ENCODE measurements at places on chromosomes 6 and 20.
A peak's percentile ranks its signal among the peaks of the same experiment; 100 is the strongest.

GRCh38 chr6:168226061-168226752 is 93.4 kb downstream of the DACT2 start:
- no peak for DNase-seq

GRCh38 chr6:45450831-45451230 is 73.1 kb upstream of the SUPT3H start:
- no peak for DNase-seq

GRCh38 chr20:60869625-60870024 is 382.4 kb upstream of the CDH4 start:
- no peak for DNase-seq

- no peak for DNase-seq
Measured at GRCh38 chr6:39095578-39095977, 19.4 kb downstream of the SAYSD1 start.

GRCh38 chr6:138571585-138572166 is 72.4 kb upstream of the NHSL1 start:
- peak; percentile 24 for DNase-seq

DNA sequence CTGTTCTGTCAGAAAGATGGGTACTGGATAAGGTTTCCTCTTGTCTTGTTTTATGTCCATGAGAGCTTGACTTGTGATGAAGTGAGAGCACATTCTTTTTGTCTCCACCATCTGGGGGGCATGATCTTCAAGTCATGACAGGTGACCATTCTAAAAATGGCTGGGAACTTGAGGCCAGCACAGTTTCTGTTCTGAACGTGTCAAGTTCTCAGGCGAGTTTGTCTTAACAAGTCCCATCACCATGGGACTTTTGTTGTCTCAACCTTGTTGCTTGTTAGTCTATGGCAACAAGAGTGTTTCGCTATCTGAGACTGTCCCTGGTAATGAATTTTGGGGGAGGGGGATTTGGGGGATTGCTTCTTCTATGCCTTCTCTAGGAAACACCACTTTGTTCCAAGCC is 25.6 kb upstream of the ENPP4 start:
- no peak for DNase-seq

- DNase-seq: peak; percentile 73
Measured at GRCh38 chr6:35011096-35012041, 122.3 kb downstream of the ANKS1A start.

DNA sequence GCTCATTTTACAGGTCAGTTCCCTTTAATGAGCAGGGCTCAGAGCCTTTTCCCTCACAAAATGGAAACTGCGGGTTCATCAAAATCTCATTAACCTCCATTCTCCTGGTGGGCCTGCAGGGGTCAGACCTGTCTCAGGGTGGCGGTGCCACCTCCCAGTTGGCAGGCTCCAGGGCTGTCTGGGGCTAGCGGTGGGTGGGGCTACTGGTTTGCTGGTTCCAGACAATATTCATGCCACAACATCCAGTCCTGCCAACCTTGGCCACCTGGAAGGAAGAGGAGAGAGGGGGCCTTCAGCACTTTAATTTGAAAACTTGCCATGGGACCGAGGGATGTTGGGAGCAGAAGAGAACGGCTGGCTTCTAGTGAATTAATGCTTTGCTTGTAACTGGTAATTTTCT is 41.9 kb upstream of the CTNNBL1 start:
- peak; percentile 50 for DNase-seq

GRCh38 chr6:2737885-2738284 is 12.8 kb downstream of the MYLK4 start:
- DNase-seq: no peak

DNA sequence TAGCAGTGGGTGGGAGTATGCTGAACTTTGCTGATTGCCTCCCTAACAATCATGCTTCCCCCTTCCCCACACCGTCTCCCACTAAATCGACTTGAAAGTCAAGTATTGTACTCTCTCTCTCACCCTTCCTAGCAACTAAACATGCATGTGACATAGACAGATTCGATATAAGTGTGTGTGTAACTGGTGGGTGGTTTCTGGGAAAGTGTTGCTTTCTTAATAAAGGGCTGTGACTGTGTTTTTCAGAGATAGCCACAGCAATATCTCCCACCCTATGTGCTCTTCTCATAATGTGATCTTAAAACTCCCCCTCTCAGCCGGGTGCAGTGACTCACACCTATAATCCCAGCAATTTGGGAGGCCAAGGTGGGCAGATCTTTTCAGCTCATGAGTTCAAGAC is 49.3 kb upstream of the E2F3 start:
- no peak for DNase-seq

GRCh38 chr20:63265891-63266515 is 6.6 kb upstream of the ARFGAP1 start:
- DNase-seq: peak; percentile 68

DNA sequence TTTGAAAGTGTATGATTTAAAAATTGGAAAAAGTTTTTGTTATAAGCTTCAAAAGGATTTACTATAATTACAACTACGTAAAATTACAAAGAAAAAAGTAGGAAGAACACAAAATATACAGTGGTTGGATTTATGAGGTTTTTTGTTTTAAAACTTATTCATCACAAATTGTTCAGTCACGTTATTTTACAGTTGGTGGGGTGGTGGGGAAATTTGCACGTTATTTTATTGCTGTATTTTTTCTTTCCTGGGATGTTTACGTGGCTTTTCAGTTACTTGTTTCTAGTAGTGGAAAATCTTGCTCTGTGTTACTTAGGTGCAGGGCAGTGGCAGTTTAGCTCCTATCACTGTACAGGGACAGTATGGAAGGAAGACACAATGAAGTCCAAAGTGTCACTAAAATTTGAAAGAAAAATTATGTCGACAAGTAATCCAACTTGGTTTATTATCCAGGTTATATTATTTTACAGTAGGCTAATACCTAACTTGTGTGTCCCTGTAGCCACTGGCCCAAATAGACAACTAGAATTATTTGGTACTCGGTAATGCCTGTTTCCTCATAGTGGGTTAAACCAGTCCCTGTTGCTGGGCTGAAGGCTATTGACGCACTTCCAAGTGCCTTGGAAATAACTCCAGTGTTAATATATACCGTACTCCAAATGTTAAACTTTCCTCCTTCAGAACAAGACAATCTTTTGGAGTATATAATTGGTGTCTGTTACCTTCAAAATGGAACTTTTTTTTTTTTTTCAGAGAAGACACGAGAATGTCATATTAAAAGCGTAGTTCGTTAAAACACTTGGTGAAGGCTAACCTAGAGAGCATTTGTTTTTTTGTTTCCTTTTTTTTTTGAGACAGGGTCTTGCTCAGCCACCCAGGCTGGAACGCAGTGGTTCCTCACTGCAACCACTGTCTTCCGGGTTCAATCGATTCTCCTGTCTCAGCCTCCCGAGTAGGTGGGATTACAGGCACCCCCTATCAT is 4.6 kb downstream of the JARID2 start:
- DNase-seq: no peak

DNA sequence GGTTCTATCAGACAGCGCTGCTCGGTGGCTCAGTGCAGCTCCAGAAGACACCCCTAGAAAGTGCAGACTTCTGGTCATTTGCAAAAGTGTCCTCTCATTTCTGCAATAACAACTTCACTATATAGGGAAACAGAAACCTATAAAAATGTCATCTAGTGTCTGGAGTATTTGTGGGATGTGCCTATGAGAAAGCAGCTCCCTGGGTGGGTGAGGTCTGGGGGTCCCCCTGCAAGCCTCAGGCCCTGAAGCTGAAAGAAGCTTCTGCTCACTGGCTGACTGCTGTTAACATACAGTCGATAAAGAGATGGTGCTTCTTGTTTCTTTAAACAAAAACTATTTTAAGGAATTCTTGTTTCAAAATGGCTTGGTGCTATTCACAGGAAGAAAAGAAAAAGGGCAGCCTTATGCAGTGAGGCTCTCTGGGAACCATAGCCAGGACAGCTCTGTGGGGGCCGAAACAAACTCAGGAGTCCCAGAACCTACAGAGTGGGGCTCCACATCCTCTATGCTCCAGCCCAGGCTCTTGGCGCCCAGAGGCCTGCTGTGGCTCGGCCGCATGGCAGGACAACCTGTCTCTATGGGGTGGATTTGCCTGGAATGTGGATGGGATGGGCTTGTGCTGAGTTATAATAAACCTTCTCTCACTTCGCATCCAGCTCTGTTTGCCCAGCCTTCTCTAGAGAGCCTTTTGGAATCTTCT is 109.7 kb downstream of the BANF2 start:
- DNase-seq: no peak

- no peak for DNase-seq
Measured at GRCh38 chr6:109194880-109195279, 99.6 kb downstream of the CEP57L1 start.

DNA sequence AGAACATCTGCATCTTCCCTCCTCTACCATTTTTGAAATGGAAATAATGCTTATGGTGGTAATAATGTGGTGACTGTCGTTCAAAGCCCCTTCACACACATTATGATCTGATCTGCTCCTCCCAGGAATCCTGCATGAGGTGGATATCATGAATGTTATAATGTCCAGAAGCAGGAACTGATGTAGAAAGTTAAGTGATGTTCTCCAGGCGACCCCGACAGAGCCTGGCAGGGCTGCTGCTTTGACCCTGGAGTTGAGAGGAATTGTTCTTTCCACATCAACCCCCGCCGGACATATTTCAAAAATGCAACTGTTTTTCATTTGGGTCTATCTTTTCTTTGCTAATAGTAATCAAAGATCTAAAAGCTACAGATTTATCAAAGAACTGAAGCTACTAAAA is 131.6 kb downstream of the GMPR start:
- no peak for DNase-seq

GRCh38 chr6:166423781-166424180 is 41.0 kb upstream of the MPC1 start:
- DNase-seq: no peak

DNA sequence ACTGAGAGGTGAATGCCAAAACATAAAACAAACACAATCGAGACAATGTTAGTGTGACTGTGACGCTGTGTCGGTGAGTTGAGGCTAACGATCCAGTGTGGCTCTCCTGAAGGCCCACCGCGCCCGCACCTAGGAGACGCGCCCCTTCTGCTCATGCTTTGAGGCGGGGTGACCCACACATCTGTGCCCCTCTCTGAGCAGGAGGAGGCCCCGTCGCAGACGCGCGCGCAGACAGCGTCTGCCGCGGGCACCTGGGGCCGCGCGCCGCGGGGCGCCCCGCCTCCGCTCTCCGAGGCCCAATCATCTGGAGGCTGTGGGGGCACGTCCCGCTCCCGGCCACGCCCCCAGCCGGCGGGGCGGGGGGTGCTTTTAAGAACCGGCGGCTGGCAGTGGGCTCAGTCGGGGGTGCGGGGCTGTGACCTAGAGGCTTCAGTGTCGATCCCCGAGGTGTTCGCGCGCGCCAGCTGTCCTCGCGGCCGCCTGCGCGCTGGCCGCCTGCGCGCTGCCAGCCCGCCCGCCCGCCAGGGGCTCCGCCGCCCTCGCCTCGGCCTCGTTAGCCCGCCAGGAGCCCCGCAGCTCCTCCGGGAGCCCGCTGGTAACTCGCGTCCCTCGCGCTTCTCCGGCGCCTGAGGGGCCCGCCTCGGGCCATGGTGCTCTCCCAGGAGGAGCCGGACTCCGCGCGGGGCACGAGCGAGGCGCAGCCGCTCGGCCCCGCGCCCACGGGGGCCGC is at the start of gene SLC16A10:
Gene SLC16A10, plus strand, starts transcription at position 398 of the 730 bp plus-strand sequence. Its CDS starts 250 bp downstream, at position 648.
- peak; percentile 23 for DNase-seq

DNA sequence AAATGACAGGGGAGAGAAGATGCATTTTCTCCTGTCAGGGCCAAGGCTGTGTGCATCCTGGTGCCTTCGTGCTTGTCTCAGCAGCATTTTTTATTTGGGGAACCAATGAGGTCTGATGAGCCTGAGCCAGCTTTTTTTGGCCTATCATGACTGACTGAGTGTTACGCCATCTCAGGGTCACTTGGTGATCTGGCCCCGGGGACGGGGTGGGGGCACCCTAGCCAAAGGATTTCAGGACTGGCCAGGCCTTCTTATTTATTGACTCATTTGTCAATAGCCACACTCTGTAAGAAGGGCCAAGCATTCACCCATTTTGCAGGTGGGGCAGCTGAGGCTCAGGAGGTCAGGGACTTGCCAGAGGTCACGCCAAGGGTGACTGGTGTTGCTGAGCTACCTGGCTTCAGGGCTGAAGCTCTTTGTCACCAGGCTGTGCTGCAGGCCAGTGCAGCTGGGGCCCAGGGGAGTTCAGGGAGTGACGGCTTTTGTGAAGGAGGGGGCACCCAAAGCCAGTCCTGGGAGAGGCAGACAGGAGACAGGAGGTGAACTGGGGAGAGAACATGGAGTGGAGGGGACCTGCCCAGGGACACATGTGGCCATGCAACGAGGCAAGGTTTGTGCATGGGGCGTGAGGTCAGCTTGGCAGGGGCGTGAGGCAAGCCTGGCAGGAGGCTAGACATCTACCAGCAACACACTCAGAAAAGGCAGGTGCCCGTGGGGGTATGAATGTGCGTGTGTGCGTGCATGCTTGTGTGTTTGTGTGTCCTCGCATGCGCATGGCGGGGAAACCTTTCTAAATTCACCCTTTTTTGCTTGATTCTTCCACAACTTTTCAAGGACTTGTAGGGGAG is 31.1 kb downstream of the VSTM2L start:
- no peak for DNase-seq

GRCh38 chr6:33914645-33915044 is 110.8 kb upstream of the MLN start:
- DNase-seq: no peak

GRCh38 chr20:6123649-6124014 is 802 bp upstream of the FERMT1 start:
- DNase-seq: no peak

- peak; percentile 13 for DNase-seq
Measured at GRCh38 chr6:108781419-108782100, 66.7 kb upstream of the ARMC2 start.

GRCh38 chr6:41331401-41332150 is 3.8 kb upstream of the NCR2 start:
- DNase-seq: no peak

GRCh38 chr20:21272679-21273078 is 30.5 kb upstream of the XRN2 start:
- no peak for DNase-seq

- DNase-seq: no peak
Measured at GRCh38 chr20:53664121-53664520, 70.5 kb upstream of the ZNF217 start.

DNA sequence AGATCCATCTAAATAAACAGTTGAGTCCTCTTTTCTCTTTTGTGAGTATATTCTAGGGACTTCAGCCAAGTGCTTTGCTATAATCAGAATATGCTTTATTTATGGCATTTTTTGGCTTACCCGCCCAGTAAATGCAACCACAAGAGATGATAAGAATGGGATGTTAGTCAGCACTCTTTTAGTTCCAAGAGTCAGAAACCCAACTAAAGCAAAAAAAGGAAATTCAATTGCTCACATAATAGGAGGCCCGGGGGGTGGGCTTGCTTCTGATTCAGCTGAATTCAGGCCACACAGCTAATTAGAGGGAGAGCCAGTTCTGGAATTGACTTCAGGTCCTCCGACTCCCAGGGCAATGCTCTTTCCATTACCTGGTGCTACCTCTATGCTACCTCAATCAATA is 250.6 kb downstream of the FARS2 start:
- DNase-seq: peak; percentile 92
